ENCODE measurements at places on chromosomes 5 and 9.
A peak's percentile ranks its signal among the peaks of the same experiment; 100 is the strongest.

DNA sequence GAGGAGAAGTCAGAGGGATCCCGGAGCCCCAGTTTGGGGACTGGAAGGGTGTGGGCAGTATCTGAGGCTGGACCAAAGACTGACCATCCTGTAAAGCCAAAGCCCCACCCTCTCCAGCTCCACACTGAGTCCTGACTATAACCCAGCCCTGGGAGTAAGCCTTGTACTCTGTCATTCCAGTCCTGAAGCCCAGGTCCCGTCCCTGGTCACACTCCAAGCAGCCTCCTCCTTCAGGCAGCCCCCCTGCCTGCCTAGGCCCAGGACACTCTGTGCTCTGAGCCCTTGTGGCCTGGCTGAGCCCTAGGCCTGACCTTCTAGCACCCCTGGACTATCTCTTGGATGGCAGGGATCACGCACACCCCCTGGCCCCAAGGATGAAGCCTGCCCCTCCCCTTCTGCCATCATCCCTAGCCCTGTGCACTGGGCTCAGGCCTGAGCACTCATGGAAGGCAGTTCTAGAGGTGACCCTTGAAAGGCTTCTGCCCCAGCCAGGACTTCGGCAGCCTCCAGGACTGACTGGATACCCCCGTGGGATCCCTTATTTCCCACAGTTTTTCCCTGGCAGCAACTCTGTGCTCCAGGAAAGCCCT, 28.0 kb upstream of the ENHO start:
- no peak for DNase-seq

GRCh38 chr5:174327317-174327864, 281.9 kb downstream of the NSG2 start:
- peak; percentile 7 for DNase-seq

DNA sequence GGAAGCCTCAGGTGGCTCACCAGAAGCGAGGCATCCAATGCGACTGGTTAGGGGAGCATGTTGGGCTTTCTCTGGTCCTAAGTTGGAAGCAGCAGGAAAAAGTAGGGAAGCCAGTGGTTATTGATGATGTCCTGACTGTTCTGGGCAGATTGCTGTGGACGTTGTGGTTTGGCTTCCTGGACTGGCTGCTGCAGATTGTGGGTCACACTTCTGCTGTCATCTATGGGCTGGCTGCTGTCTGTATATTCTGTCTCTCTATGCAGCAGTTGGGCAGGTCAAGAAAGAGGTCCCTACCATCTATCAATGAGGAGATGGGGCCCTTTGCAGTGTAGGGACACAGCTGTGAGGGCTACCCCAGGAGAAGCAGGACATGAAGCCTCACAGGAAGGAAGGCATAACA, 13.5 kb upstream of the MARCHF6 start:
- no peak for DNase-seq

GRCh38 chr5:154038261-154038706, 426 bp downstream of the FAM114A2 start:
- DNase-seq = peak; percentile 3

GRCh38 chr5:172187118-172188032, 649 bp downstream of the STK10 start:
- DNase-seq = peak; percentile 55

DNA sequence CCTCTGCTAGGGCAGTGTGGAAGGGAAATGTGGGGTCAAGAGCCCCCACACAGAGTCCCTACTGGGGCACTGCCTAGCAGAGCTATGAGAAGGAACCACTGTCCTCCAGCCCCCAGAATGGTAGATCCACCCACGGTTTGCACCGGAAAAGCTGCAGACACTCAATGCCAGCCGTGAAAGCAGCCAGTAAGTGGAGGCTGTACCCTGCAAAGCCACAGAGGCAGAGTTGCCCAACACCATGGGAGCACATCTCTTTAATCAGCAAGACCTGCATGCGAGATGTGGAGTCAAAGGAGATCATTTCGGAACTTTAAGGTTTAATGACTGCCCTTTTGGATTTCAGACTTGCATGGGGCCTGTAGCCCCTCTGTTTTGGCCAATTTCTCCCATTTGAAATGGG, 52.2 kb downstream of the GKAP1 start:
- DNase-seq = no peak

GRCh38 chr5:83472508-83473345, 1.2 kb downstream of the VCAN start:
- no peak for DNase-seq

GRCh38 chr5:101067429-101067828, 164.3 kb upstream of the ST8SIA4 start:
- no peak for DNase-seq

GRCh38 chr5:3182133-3182876, 413.3 kb upstream of the IRX1 start:
- DNase-seq = no peak

- no peak for DNase-seq
These were observed 37.6 kb upstream of the STX17 start for GRCh38 chr9:99868845-99869244.

DNA sequence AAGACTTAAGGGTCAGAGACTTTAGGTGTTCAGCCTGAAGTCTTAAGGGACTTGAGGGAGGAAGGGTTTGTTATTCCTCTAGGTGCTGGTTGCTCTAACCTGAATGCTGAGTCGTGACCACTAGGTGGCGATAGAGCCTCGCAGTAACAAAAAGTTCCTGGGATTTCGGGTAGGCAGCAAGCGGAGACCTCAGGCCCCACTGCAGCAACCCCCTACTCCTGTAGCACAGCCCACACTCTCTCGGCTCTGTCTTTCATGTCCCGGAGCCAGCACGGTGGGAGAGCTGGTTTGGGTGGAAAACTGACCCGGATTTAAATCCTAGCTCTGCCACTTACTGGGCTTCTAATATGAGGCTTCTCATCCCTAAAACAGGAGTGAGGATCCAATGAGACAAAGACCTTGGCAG, 100.3 kb upstream of the PANK3 start:
- DNase-seq = peak; percentile 21

DNA sequence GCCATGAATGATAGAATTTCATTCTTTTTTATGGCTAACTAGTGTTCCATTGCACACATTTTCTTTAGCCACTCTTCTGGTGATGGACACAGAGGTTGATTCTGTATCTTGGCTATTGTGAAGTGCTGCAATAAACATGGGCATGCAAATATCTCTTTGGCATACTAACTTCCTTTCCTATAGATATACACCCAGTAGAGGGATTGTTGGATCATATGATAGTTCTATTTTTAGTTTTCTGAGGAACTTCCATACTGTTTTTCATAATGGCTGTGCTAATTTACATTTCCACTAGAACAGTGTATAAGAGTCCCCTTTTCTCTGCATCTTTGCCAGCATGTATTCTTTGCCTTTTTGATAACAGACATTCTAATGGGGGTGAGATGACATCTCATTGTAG, 50.4 kb upstream of the CDK5RAP2 start:
- no peak for DNase-seq

DNA sequence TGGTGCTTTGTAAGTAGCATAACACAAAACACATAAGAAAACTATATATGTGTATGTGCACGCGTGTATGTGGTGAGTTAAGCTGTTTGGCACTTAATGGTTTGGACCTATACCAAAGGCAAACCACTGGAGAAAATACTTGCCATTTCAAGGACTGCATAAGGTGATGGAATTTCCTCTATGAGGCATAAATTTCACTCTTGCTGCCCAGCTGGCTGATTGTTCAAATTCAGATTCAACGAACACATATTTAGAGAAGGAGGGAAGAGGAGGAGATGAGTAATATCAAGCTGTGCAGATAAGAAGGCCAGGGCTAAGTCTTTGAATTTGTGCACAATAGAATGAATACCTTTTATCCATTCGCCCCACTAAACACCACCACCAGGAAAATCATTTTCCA, 470.6 kb upstream of the MPDZ start:
- no peak for DNase-seq

DNA sequence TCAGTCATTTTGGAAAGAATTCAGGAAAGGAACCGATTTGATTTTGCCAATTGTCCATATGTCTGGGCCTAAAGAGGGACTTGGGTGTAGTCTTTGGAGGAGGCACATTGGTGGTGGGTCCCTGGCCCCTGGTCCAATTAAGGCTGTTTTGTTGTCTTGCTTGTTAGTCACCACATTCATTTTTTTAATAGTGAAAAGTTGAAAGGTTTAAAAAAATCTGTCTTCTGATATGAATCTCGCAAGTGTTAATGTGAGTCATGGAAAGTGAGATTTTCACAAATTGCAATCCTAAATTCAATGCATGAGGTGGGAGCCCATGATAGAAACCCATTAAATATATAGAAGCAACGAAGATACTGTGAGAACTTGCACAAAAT, 165.9 kb upstream of the OTULINL start:
- no peak for DNase-seq

DNA sequence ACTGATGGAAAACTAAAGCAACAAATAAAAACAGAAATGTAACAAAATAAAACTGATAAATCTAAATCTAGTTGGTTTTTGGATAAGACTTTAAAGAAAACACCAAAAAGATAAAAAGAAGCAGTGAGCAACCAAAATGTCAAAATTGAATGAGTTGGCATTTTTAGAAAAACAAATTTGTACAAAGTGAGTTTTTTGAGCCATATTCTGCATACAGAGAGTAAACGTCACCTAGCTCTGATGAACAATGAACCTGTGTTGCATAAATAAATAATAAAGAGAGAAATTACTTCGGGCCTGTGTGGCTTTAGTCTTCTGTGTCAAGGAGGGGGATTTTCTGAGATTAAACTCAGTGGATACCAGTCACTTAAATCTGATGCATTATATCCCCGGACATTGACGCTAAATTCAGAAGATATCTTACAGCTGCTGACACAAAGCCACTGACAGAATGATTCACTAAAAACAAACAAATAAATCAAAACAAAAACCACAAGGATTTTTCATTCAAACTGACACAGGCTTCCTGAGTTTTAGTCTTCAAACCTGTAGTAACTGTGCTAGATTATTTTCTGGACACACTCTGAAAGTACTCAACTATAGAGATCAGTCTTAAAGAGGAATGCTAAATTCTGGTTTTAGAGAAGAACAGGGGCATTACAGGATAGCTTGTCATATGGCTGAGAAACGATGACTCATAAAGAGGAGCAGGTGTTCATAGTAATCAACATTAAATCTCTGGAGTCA, 403.5 kb upstream of the ST8SIA4 start:
- no peak for DNase-seq

- no peak for DNase-seq
These were observed 21.3 kb downstream of the NR5A1 start for GRCh38 chr9:124485936-124486335.

DNA sequence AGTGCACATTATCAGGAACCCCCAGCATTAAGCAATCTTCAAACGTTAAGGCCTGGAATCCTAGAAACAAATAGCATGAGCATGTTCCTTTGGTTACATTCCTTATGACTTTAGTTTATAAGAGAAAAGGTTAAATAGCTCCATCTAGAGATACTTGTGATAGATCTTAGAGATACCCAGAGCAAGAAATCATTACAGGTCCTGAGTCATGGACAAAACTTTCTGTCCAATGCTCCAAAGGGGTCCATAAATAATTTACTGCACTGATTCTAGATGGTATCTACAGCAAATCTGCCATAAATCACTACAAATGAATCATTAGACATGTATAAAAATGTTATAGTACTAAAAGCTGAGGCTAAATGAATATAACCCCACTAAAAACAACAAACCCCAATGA, 139.6 kb downstream of the HTR1A start:
- DNase-seq = no peak

All from activated T-helper 1 cell treated with Interleukin-2 at 50 U/mL for 16 hours (primary cell).